ENCODE measurements at places on chromosomes 12 and 14.

- DNase-seq, result no peak
Measured at GRCh38 chr12:101116911-101117310, 93.1 kb downstream of the SLC5A8 start.

DNA sequence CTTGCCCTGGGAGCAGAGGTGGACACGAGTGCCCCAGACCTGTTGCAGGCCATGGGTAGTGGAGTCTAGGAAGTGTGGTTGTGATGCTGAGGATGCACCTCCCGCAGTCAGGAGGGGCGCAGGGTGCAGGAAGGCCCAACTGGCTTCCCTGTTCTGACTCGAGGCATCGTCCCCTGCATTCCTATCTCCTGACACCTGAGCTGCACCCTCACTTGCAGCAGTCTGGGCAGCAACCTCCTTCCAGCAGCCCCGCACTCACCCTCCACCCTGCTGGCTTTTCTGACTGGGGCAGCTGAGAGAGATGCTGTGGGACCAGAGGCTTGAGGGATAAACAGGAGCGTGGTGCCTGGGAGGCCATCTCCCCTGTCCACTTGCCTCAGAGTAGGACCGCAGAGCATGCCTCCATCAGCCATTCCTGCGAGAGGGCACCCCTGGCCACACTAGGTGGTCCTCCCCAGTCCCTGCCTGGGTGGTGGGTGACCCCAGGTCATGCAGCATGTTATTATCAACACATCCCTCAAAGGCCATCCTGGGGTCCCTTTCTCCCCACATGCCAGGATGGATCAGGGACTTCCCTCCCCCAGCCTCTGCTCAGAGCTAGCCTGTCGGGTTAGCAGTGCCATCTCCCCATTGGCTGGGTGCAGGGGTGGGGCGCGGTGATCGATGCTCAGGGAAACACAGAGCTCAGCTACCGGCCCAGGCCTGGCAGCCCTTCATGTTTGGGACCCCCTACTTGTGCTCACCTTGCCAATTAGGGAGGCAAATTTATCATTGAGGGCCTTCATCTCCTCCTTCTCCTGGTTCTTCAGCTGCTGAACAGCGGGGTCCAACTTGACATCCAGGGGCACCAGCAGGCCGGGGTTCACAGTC, 719 bp downstream of the KRT80 start:
- no peak for DNase-seq

- DNase-seq, result no peak
Measured at GRCh38 chr14:29648045-29648444, 279.6 kb downstream of the PRKD1 start.

- no peak for DNase-seq
Measured at GRCh38 chr12:60269611-60270269, 673.9 kb downstream of the SLC16A7 start.

Measured in CD4-positive, alpha-beta T cell treated with Interleukin-15 for 4 hours (primary cell).